ENCODE measurements at places on chromosomes 6 and 20. TPM values are rescaled to one million over a fixed set of nuclear protein-coding genes. Genes with fewer than 3 reads are reported as not detected.
A peak's percentile ranks its signal among the peaks of the same experiment; 100 is the strongest.

- DNase-seq = peak; percentile 25
Observed at GRCh38 chr20:45970646-45971424, 1.2 kb downstream of the ZNF335 start.

The DEFB112 gene
- not detected for total RNA-seq

DNA sequence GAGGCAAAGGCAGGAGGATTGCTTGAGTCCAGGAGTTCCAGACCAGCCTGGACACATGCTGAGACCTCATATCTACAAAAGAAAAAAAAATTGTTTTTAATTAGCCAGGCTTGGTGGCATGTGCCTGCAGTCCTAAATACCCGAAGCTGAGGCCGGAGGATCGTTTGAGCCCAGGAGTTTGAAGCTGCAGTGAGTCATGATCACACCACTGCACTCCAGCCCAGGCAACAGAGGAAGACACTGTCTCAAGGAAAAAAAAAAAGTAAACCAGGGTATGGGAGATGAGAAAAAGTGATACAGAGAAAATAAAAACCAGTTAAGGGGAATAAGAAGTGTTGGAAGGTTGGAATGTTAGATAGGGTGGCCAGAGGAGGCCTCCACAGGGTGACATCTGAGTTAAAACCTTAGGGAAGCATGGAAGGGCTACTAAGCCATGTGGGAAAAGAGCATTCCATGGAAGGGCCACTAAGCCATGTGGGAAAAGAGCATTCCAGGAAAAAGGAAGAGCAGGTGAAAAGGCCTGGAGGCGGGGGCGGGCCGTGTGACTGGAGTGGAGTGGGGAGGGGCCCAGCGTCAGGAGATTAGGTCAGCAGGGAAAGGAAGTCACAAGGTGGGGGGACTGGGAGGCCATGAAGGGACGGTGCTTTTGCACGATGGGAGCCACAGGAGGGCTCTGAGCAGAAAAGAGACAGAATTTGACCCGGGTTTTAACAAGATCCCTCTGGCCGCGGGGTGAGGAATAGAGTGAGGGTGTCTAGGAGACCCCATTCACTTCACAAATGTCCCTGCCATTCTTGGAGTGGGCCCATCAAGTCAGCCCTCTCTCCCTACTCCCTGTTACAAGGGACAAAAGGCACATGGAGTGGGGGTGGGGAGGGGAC is 18.3 kb downstream of the CPNE5 start:
- DNase-seq = peak; percentile 58

GRCh38 chr6:10421158-10421920 is 6.5 kb upstream of the TFAP2A start:
- DNase-seq = no peak

The DBNDD2 gene
- 5.0 TPM for total RNA-seq

DNA sequence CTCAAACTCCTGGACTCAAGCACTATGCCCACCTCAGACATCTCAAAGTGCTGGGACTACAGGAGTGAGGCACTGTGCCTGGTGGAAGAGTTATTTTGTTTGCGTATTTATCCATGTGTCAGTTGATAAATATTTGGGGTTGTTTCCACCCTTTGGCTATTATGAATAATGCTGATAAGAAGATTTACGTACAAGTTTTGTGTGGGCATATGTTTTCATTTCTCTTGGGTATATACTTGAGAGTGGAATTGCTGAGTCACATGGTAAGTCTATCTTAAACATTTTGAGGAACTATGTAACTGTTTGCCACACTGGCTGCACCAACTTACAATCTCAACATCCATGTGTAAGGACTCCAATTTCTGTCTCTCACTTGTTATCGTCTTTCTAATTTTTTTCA is 200.3 kb downstream of the RNGTT start:
- no peak for DNase-seq

GRCh38 chr6:5838656-5839396 is 167.9 kb downstream of the NRN1 start:
- no peak for DNase-seq

DNA sequence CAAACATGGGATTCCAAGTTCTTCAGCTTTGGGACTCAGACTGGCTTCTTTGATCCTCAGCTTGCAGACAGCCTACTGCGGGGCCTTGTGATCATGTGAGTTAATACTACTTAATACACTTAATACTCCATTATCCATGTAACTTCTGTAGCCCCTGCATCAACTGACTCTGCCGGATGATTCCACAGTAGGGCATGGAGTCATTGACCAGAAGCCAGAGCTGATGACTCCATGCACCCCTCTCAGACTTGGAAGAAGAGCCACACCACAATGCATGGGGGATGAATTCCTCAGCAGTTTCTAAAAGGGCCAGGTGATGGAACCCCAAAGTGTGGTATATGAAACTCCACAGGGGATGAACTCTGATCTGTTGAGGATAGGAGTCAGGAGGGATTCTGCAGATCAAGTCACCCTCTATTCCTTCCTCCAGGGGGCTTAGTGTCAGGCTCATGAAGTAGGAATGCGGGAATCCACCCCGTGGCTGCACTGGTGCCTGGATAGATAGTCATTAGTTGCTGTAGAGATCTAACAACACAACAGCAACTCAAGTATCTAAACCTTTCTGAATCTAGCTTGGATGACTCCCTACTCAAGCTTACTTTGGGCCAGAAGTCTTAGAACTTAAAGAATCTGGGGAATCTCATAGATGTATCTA is 70.2 kb downstream of the GPR6 start:
- no peak for DNase-seq

The ACTR5 gene
- 4.1 TPM for total RNA-seq

- no peak for DNase-seq
Observed at GRCh38 chr6:37311741-37312473, 41.9 kb upstream of the RNF8 start.

GRCh38 chr6:12950976-12951375 is 234.4 kb downstream of the PHACTR1 start:
- no peak for DNase-seq

The STMND1 gene
- not detected for total RNA-seq

DNA sequence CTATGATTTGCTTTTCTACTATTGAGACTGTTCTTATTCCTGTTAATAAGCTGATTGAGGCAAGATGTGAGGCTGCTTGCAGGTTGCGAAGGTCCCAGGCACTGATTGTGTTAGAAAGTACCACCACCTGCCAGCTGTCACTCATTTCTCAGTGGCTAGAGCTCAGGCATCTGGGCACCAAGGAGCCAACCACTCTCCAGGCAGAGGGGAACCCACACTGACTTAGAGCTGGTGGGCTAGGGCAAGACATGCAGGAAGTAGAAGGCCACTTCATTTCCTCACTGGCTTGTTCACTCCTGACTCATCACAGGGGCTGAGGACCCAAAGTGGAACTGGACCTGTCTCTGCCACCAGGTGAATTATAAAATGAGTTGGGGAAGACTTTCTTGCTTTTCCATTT is 7.8 kb upstream of the DLL1 start:
- no peak for DNase-seq

The TNXB gene
- 4.2 TPM for total RNA-seq

The NTSR1 gene
- total RNA-seq = under 0.01 TPM

The SMLR1 gene
- total RNA-seq = not detected

- peak; percentile 16 for DNase-seq
Observed at GRCh38 chr6:14037402-14038277, 79.9 kb upstream of the CD83 start.

The STXBP5 gene
- 13.3 TPM for total RNA-seq

- DNase-seq = no peak
Observed at GRCh38 chr20:2519115-2519809, 10.5 kb upstream of the ZNF343 start.

The EYS gene
- total RNA-seq = under 0.01 TPM

DNA sequence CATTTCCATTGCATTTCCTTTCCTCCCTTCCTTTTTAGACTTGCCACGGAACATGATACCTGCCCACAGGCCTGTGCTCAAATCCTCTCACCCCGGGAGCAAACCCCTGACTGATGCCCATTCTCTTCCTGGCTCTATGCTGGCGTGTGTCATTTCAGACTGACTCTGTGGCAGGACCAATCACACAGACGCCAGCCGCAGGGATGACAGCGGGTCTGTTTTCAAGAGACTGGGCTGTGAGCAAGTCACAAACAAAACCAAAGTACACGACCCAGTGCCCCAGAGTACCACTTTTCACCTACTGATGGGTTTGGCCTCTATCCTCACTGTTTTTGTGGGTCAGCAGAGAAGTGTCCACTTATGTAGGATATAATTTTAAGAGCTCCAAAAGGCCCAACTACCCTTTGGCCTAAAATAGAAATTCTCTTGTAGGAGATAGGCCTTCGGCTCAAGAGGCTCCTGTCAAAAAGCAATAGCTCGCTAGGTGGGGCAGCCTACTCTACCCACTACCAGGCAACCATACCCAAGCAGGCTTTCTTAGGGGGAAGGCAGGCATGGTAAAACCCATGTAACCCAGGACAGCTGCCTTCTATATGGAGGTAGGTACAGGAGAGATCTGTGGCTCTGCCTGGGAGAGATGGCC is 215.7 kb downstream of the CDC5L start:
- no peak for DNase-seq

The TMEM151B gene
- not detected for total RNA-seq

GRCh38 chr6:119348748-119349360 is 707 bp downstream of the MAN1A1 start:
- DNase-seq = peak; percentile 36

The RHAG gene
- not detected for total RNA-seq

DNA sequence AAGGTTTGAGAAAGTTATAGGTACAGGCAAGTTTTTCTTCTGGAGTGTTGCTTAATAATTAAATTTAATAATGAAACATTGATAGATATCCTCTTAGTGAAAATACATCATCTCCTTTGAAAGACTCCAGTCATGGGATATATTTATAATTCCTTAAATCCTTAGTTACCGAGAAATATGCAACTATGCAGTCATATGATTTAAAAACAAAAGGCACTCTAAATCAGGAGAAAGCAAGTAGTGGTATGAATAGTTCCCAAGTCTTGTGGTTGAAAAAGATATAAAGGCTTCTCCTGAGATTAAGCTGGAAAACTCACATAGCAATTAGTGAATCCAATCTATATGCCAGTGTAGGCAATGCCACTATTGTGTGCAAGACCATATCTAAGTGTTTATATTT is 475.4 kb downstream of the EYS start:
- DNase-seq = no peak

DNA sequence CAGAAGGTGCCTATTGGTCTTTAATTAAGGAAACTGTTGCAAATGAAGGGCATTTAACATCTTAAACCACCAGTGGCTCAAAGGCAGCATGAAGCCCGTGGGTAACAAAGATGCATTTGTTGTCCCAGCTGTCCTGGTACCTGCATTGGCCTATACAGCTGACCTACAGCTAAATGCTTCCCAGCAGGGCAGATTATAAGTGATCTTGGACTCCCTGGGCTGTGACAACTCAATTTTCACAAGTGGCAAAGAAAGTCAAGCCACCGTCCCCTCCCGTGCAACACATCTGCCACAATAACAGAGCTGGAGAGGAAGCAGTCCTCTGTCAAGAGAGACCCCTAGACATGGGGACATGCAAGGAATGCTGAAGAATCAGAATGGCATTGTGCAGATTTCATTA is 31.5 kb upstream of the EDN3 start:
- DNase-seq = no peak

The SPDEF gene
- total RNA-seq = not detected

DNA sequence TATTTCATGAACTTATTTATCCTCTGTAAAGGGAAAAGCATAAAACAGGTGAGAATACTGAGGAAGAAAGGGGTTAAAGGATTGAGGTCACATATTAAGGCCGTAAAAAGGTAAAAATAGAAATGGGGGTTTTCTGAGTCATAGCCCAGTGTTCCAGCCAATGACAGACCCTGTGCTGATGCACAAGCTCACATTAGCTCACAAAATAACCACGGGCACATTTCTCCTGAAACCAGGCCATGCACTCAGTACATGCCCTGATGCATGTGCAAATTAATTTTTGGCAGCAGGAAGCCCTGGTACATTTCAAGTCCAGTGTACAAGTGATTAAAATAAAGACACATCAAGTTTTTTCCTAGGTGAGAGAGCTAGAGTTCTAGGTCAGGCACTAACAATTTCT is 194.4 kb downstream of the TMEM200A start:
- no peak for DNase-seq

The HCK gene
- not detected for total RNA-seq

The NRSN1 gene
- total RNA-seq = not detected

- no peak for DNase-seq
Observed at GRCh38 chr20:46893877-46894578, 615 bp upstream of the EYA2 start.

- no peak for DNase-seq
Observed at GRCh38 chr6:86477500-86478148, 459.7 kb upstream of the HTR1E start.

- no peak for DNase-seq
Observed at GRCh38 chr20:47336129-47336754, 20.3 kb downstream of the ZMYND8 start.

DNA sequence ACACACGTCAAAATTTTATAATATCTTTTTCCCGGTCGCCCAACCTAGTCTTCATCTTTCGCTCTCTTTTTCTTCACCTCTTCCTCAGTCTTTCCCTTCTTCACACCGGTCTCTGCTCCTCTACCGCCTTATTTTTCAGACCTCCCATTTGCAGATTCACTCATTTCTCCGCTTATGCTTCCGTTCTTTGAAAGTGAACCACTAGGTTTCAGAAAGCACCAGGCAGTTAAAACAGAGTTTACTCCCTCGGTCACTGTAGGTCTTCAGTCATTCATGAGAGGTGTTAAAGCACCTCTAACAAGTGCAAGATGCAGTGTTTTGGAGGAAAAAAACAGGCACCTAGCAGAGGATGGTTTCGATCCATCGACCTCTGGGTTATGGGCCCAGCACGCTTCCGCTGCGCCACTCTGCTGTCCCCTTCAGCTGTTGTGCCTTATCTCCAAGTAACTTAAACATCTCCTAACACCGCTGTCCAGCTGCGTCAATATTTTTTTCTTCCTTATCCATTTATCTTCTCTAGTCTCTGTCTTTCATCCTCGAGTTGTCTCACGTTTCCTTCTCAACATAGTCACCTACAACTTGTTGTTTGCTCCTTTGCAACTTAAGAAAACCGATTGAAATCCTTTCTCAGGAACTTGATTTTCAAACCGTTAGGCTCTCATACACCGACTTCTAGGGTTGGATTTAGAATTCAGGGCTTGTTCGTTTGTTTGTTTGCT is 119.7 kb upstream of the ZNF184 start:
- DNase-seq = peak; percentile 29

The IP6K3 gene
- total RNA-seq = not detected

DNA sequence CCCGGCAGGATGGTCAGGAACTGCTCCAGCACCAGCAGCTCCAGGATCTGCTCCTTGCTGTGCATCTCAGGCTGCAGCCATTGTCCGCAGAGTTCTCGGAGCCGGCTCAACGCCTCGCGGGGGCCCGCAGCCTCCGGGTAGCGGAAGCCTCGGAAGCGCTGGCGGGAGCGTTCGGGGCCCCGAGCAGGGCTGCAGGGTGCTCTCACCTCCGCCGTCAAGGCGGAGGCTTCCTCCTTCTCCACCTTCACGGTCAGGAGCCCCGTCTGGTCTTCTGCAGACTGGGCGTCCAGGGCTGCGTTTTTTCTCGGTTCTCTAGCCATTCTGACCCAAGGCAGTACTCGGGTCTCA is 434 bp downstream of the ZKSCAN4 start:
- peak; percentile 47 for DNase-seq

DNA sequence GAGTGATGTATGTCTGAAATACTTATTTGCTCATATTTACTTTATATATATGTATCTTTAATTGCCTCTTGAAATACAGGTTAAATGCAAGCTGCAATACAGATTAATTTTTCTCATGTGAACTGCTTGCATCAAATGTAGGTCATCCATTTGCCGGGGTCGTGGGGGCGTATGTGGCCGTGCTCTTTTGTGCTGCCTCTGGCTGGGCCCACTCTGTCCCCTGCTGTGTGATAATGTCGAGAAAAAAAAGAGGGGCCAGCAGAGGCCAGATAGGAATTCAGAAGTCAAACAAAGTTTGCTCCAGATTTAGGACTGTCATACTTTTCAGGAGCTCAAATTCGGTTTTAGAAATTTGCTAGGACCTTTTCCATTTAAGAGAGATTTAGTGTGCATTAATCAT is 459.6 kb upstream of the SOX4 start:
- no peak for DNase-seq
